Stimulated activated CD8-positive, alpha-beta memory T cell treated with anti-CD3 and anti-CD28 coated beads, Interleukin-2, amount 100 ng/mL, for 1 hour (primary cell): ENCODE measurements at places on chromosomes 2 and 18.

DNA sequence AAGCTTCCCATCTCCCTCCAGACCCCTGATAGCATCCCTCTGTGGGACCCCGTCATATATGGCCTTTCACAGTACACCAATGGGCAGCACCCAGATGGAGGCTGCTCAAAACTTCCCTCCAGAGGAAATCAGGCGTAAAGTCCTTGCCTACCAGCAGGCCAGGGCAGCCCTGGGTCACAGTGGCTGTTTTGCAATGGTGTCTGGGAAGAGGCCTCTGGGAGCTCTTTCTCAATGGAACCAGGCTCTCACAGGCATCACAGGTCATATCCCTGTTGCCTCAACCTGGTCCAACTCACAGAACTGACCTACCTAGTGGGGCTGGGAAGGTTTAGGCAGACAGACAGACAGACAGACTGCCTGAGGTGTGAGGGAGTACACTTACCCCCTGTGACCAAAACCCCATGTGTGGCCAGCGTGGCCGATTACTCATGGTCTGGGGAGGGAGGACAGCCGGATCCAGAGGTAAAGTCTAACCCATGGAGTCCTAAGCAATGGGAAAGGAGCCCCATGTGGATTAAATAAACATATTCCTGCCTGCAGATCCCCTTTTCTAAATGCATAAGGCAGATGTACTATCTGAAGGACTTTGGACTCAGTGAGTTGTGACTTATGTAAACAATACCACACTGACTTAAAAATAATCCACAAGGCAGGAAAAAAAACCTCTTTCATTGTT lies 58.2 kb downstream of the BCL2L11 start:
- no peak for DNase-seq

- DNase-seq: no peak
Measured at GRCh38 chr2:171522052-171522787, at the start of gene CYBRD1. CYBRD1 (plus strand) TSS chr2:171522474; CDS start chr2:171522546, 72 bp downstream.

GRCh38 chr2:242034996-242035814 lies 165.7 kb downstream of the RTP5 start:
- DNase-seq: no peak

GRCh38 chr2:137521653-137522619 lies 442.3 kb upstream of the HNMT start:
- DNase-seq: no peak

DNA sequence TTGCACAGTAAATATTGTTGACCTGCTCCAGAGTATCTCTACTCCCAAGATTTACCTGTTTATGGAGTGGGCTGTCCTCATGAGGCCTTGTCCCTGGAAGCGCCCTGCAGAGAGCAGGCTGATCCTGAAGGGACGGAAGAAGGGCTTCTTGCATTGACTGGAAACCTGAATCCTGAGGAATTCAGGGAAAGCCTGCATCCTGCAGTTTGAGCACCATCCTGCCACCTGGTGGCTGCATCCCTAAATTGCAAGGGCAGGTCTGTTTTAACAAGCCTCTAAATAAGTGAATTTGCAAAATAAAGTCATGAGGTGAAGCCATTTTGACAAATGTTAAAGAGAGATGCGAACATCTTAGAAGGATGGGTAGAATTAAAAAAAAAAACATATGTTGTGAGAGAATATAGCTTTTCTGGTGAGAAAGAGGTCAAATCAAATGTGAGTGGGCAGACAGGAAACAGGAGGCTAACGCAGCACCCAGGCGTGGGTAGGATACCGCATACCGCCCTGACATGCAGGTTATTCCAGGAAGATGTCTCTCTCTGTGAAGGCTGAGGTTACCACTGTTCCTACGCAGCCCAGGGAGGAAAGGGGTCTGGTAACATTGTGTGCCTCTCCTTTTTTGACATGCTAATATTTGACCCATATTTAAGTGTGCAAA lies 754.9 kb downstream of the RNF144A start:
- DNase-seq: no peak

- DNase-seq: no peak
Measured at GRCh38 chr18:3596637-3597384, 146.8 kb downstream of the TGIF1 start.

- DNase-seq: no peak
Measured at GRCh38 chr2:23567161-23567756, 182.3 kb downstream of the KLHL29 start.

DNA sequence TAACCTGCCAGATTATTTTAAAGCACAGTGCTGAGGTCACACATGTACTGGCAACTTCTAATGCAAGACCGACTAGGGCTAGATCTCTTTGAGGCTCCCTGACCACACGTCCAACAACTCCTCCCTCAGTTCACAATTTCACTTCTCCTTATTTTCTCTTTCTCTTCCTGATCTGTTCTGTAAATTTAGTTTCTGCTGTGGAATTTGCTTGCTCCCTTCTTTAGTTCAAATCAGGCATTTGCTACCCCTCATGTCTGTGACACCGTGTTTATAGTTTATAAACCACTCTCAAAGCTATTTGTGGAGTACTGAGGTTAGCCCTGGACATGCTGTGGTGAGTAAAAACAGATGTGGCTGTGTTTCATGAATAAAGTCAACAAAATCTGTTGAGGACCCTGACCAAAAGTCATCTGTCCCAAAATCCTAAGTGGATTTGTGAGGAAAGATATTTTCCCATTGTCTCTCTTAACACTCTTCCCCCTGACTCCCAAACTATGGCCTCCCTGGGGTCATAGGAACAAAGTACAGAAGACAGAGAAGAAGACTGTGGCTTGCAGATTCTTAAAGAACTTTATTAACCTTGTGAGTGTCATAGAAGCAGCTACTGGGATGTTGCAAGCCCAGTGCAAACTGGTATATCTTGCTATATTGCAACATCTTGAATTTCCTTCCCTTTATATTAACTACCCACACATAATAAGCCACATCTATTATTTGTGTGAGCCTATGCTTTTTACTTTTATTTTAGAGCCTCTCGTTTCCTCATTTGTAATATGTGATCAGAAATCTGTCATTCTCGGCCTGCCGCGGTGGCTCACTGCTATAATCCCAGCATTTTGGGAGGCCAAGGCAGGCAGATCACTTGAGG lies 3.5 kb upstream of the NAGK start:
- DNase-seq: no peak

- DNase-seq: no peak
Measured at GRCh38 chr18:62318228-62319180, 6.6 kb upstream of the TNFRSF11A start.

DNA sequence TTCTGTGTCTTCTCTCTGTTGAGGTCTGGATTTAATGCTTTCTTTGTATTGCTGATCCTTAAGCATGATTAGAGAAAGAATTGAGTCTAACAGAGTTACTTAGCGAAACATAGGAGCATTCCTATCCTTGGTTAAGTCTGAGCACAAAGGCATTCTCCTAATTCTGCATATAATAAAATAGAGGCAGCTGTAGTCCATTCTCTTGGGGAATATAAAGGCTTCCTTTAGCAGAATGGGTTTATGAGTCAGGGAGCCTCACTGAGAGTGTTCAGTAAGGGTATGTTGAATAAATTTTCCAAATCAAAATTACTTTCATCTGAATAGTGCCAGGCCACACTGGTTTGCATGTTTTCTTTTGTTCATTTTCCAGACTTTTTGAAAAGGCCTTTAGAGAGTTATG lies 101.5 kb downstream of the GALNT1 start:
- DNase-seq: no peak
